ENCODE measurements at places on chromosomes 1 and 21. TPM values are rescaled to one million over a fixed set of nuclear protein-coding genes. Genes with fewer than 3 reads are reported as not detected.

- no peak for DNase-seq
These were observed 98.8 kb downstream of the RASAL2 start for GRCh38 chr1:178192686-178193085.

DNA sequence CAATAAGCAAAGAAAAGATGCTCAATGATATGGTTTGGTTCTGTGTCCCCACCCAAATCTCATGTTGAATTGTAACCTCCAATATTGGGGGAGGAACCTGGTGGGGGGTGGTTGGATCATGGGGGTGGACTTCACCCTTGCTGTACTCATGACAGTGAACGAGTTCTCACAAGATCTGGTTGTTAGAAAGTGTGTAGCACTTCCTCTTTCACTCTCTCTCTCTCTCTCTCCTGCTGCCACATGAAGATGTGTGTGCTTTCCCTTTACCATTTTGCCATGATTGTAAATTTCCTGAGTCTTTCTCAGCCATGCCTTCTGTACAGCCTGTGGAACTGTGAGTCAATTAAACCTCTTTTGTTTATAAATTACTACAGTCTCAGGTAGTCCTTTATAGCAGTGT, 248.4 kb downstream of the HHIPL2 start:
- no peak for DNase-seq

DNA sequence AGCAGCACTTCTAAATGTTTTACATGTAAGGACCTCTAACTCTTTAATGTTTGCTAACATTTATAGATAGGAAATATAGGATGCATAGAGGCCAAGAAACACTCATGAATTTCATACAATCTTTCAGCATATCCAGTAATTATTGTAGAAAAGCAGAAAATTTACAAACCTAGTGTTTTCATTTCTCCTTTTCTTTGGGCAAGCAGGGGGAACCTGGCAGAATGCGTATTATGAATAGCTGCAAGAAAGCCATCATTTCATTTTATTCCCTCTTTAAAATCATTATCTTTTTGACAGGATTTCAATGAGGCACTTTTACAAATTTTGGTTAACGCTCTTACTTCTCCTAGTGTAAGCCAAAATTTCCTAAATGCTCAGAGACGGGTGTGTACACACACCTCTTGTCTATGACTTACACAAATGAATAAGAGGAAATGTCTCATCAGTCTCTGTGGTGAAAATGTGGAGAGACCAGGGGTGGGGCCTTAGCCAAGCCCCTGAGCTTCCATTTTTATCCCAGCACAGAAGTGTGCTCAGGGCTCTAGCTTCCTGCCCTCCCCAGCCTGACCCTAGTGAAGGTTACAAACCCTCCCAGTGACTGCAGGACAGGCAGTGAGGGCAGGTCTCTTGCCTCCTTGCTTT, 91.6 kb downstream of the LRRC8C start:
- DNase-seq = no peak

The LCE2C gene
- not detected for polyA plus RNA-seq

GRCh38 chr1:1558591-1558990, 16.1 kb downstream of the SSU72 start:
- DNase-seq = no peak

- no peak for DNase-seq
These were observed 91.8 kb upstream of the VAMP3 start for GRCh38 chr1:7679159-7679872.

DNA sequence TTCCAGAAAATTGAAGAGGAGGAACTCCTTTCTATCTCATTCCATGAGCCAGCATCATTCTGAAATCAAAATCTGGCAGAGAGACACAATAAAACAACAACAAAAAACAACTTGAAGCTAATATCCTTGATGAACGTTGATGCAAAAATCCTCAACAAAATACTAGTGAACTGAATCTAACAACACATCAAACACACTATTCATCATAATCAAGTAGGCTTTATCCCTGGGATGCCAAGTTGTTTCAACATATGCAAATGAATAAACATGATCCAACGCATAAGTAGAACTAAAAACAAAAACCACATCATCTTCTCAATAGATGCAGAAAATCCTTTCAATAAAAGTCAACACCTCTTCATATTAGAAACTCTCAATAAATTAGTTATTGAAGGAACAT, 335.3 kb upstream of the BRINP3 start:
- DNase-seq = no peak

The SELP gene
- 1.6 TPM for polyA plus RNA-seq

The DISP3 gene
- polyA plus RNA-seq = 1.7 TPM

- no peak for DNase-seq
These were observed 347.9 kb downstream of the LTN1 start for GRCh38 chr21:28644762-28645161.

DNA sequence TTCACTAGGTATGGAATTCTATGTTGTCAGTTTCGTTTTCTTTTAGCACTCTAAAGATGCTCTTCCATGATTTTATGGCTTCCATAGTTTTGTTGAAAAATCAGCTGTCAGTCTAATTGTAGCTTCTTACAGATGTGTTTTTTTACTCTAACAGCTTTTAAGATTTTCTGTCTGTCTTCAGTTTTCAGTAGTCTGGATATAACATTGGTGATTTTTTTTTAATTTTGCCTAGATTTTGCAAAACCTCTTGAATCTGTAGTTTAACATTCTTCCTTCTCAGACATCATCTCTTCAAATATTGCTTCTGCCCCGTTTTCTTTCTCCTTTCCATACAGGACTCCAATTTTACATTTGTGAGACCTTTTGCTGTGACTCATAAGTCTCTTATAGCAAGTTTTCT, 17.9 kb upstream of the DYRK1A start:
- DNase-seq = no peak

DNA sequence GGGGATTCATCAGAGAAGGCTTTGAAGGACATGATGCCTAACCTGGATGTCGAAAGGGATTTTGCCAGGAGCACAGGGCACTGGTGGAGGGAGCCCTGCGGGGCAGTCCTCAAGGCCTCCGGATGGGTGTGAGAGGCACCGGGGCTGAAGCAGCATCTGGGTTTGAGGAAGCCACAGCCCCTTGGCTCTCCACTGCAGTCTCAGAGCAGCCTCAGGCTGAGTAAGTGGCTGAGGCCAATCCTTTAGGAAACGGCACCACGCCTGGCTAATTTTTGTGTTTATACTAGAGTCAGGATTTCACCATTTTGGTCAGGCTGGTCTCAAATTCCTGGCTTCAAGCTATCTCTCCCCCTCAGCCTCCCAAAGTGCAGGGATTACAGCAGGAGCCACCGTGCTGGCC, 12.0 kb downstream of the ERVH48-1 start:
- DNase-seq = peak; percentile 48

The C1orf167 gene
- 0.15 TPM for polyA plus RNA-seq

The ACTL8 gene
- not detected for polyA plus RNA-seq

DNA sequence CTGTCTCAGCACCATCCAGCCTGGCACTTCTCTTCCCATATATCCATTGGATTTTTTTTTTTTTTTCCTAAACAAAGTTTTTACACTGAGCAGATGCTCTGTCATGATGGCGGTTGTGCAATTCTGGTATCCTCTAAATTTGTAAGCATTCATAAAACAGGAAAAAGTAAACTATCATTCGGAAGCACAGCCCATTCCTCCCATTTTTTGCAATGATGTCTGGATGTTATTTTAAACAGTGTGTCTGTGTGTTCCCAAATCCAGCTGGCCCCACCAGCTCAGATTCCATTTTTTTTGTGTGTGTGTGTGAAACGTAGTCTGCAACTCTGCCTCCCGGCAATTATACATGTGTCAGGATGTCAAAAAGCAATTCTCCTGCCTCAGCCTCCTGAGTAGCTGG, 33.5 kb downstream of the PDPN start:
- DNase-seq = no peak

Data from left renal pelvis (tissue), 4 donors.